NCI-H1092 (cell line): ENCODE measurements at places on chromosomes 7 and 10.

GRCh38 chr10:381346-381745, 246.1 kb downstream of the ZMYND11 start:
- DNase-seq, result no peak

DNA sequence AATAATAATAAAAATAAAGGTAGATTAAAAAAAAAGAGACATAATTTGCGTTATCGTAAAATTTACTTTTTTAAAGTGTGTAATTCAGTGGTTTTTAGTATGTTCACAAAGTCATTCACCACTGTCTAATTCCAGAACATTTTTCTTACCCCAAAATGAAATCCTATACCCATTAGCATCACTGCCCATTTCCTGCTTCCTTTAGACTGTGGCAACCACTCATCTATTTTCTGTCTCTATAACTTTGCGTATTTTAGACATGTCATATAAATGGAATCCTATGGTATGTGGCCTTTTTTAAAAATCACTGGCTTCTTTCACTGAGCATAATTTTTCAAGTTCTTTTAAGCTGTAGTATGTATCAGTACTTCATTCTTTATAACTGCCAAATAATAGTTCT, 53.6 kb downstream of the KAT6B start:
- no peak for DNase-seq

- no peak for DNase-seq
These were observed 3.0 kb downstream of the NAMPT start for GRCh38 chr7:106281585-106282318.

DNA sequence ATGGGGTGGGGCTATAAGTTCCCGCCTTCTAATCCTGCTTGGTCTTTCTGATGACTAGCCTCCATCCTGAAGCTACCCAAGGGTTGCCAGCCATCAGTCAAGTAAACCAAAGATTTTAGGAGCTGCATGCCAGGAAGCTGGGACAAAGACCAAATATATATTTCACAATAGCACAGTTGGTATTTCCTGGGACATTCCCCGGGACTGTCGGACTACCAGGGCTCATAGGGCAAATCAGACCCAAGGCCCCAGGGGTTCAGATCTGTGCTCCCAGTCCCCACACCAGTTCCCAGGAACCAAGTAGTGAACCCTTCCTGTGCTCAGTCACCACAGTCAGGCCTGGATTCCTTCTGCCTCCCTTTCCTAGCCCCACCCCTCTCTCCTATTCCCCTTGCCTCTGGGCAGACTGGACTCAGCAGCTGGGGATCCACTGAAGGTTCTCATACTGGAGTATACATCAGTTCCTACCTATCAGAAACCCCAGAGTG, 5.7 kb upstream of the CXCL12 start:
- no peak for DNase-seq

DNA sequence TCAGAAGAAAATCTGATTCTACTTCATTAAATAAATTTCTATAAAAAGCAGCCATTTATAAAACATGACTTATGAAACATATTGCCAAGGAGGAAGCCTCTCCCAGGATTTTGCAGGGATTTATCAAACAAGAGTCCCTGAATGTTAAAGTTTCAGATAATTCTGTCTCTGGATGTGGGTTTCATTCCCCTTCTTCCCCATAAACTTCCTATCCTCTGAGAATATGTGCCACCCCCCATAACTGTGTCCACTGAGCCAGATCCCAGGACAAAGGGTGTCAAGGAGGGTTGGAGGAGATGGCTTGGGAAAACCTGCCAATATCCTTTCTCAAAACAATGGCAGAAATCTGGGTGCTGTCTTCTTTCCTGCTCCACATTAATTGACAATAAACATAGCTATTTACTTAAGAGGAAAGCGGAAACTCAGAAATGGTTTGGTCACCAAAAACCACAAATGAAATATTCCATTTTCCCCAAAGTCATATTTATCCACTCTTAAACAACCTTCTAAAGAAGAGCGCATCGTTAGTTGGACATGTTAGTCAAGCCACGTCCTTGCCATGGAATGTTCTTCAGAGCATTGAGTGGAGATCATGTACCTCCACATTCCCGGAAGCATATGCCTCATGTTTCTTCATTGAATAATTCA, 54.3 kb upstream of the AKR1E2 start:
- DNase-seq, result no peak
